ENCODE measurements at places on chromosomes 2 and 18.

DNA sequence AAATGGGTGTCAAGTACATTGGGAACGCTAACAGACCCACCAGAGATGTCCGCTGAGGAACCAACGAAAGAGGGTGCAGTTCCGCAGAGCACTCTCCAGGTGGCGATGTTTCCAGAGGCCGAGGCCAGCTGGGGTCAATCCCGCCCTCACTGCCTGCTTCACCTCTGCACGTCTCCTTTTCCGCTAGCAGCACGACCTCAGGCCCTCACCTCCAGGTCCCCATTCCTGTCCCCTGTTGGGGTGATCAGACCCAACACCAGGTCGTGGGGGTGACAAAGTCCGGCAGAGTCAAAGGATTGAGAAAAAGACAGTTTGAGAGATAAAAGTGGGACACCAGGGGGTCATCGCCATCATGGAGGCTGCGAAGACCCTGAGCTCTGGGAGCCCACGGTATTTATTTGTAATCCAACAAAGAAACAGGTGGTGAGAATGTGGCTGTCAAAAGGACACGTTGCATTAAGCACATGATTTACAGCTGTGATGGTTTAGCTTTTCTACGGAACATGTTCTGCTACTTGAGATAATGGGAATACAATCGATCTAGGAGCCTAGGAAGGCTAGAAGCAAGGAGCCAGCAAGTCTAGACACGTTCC, 27.3 kb downstream of the ZAP70 start:
- DNase-seq: no peak

DNA sequence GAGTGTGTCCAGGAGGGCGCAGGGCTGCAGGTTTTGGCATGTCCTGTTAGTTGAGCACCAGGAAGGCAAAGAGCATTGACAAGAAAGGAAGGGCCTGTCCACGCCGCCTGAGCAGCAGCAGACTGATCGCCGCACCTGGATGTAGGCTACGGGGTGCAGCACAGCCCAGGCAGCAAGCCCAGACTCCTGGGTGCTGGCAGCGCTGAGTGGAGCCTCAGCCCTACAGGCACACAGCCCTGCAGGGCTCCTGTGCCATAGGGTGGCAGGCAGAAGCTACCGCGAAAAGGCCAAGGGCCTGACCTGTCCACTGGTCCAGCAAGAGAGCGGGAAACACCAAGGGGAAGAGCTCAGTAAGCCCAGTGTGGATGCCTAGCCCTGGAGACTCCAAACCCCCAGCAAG, 198.0 kb downstream of the HDAC4 start:
- DNase-seq: no peak

DNA sequence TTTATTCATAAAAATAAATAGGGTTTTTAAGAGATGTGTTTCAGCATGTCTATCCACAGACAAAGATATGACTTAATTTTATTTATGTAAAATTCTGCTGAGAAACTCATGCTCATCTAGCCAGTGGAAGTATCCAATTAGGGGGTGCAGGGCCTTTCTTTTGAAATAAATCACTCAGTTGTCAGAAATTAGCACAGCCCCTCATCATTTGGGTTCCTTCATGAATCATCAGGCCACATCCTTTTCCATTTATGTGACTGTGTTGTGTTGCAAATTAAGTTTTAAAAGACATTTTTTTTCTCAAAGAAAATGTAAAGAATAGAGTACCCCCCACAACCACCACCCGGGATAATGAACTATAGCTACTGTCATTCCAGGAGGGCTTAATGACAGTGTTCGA, 185.8 kb downstream of the NRP2 start:
- DNase-seq: no peak

DNA sequence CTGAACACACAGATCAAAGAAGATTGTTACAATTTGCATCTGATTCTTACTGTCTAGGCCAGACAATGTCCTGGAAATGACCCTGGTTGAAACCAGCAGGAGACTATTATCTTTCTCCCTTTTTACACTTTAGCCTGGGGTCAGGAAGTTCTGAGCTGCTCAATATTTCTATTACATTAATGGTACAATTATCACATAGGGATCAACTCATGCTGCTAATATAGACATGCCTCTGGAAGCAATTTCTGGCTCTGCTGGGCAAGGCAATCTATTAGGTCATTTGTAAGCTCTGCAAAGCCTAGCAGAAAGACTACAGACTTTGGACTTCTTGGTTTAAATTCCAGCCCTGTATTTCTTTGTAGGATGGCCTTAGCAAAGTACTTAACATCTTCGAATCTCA, 205.3 kb downstream of the LRP1B start:
- DNase-seq: no peak

GRCh38 chr2:7363906-7364305, 446.7 kb downstream of the RNF144A start:
- DNase-seq: no peak

Data from astrocyte (in vitro differentiated cells and primary cell).